ENCODE measurements at places on chromosomes 7 and 10.

GRCh38 chr7:7862393-7862792 lies 106.2 kb upstream of the GLCCI1 start:
- no peak for DNase-seq

- peak; percentile 27 for DNase-seq
These were observed 73.7 kb upstream of the SKAP2 start for GRCh38 chr7:26937939-26938623.

- DNase-seq, result no peak
These were observed 46.4 kb downstream of the KMT2E start for GRCh38 chr7:105060437-105060836.

- DNase-seq, result peak; percentile 45
These were observed 664.8 kb upstream of the SEMA3D start for GRCh38 chr7:85851571-85852193.

- DNase-seq, result peak; percentile 76
These were observed 6.9 kb downstream of the KPNA7 start for GRCh38 chr7:99201027-99201426.

DNA sequence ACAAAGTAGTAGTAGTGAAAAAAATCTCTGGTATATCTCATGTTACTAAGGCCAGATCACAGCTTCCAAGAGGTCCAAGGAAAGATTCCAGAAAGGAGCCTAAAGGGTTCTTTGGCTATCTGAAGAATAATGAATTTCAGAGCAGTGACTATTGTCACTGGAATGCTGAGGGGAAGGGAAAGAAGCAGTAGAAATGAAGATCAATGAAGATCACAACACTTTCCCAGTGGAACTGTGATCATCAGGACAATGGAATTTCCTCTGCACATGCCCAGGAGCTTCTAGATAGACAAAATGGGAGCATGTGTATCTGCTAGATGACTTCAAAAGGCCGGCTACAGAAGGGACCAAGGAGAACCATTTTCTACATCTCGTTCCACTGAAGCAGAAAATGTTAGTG lies 219.5 kb upstream of the PHYHIPL start:
- peak; percentile 45 for DNase-seq

GRCh38 chr7:105307163-105307672 lies 81.5 kb downstream of the SRPK2 start:
- no peak for DNase-seq

GRCh38 chr7:23065974-23066373 lies 39.6 kb upstream of the KLHL7 start:
- peak; percentile 60 for DNase-seq

- DNase-seq, result no peak
These were observed 5.8 kb downstream of the LBX1 start for GRCh38 chr10:101223274-101224059.

GRCh38 chr7:44107116-44107960 lies 3.2 kb downstream of the AEBP1 start:
- DNase-seq, result no peak

DNA sequence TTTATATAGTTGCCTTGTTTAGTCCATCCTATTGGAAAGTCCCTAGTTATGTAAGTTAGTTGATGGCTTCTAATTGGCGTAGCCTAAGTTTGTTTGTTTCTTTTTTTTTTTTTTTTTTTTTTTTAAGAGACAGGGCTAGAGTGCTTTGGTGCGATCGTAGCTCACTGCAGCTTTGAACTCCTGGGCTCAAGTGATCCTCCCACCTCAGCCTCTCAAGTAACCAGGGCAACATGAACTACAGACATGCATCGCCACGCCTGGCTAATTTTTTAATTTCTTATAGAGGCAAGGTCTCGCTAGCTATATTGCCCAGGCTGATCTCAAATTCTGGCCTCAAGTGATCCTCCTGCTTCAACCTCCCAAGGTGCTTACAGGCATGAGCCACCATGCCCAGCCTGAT lies 7.1 kb downstream of the CSGALNACT2 start:
- no peak for DNase-seq
